NCI-H524 (cell line): ENCODE measurements at places on chromosomes 6 and 20.

DNA sequence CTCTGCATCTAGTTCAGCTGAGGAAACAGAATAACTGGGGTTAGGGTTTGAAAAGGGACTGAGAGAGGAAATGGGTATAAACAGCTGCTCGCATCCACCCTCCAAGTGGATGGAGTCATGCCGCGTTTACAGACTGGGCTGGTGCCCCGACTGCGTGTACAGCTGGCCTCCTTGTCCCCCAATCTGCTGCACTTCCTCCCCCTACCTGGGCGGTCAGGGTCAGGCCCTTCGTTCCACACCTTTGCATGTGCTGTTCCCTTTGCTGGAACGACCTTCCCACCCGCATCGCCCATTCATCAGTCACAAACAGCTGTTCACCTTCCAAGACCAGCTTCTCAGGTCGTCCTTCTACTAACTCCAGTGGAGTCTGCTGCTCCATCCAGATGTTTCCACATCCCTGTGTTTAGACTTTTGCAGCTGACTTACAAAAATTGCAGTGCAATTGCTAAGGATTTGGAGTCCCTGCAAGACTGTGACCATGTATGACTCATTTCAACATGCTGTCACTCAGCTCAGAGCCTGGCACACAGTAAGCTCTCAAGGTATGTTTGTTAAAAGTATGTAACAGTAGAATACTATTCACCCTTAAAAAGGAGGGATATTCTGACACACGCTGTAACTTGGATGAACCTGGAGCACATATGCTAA, 129.3 kb downstream of the DTNBP1 start:
- DNase-seq: no peak

DNA sequence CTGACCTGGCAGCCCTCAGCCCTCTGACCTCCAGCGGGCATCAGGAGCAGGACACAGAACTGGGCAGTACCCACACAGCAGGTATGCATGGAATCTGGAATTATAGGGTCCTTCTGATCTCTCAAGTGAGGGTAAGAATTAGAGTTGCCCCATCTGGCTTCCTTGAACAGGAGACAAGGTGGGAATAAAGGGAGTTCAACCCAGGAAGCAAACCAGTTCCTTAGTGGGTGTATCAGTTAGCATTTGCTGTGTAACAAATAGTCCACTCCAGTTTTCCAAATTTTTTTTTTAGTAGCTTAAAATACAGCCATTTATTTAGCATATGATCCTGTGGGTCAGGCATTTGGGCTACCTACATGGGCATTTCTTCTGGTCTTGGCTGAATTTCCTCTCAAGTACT, 15.7 kb downstream of the MAVS start:
- DNase-seq: no peak

- DNase-seq: peak; percentile 34
These were observed 770 bp downstream of the TCF19 start for GRCh38 chr6:31158863-31159855.

DNA sequence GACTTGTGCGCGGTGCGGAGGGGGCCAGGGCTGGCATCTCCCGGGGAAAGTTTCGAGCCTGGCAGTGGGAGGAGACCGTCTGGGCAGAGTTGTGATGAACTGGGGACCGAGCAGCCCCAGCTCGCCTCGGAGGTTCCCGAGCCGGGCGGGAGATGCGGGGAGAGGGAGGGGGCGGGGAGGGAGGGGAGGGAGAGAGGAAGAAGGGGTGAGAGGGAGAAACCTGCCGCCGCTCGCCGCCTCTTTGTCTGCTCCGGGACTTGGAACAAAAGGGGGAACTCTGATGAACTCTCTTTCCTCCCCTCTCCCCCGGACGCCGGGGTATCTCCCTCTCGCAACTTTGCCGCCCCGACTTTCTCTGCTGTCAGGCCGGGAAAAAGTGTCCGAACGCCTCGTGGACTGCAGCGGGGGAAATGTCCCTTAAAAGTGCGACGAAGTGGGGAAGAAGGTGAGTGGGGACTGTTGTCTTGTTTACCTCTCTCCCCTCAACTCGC, 72.7 kb downstream of the SOX4 start:
- peak; percentile 17 for DNase-seq

DNA sequence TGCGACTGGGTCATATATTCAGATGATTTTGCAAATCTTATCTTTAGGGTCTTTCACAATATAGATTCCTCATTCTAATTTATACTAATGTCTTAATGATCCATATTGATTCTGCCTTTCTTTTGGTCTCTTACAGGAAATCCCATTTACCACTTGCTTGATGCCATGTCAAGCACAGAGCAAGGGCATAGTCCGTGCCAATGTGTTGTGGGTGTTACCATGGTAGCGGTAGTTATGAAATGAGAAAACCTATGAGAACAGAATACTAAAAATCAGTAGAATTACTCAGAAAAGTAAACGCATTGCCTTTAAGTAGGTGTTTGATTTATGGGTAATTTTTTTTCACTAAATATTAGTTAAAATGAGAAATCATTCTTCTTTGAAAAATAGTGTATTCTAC, 153.9 kb upstream of the RAB32 start:
- DNase-seq: no peak

DNA sequence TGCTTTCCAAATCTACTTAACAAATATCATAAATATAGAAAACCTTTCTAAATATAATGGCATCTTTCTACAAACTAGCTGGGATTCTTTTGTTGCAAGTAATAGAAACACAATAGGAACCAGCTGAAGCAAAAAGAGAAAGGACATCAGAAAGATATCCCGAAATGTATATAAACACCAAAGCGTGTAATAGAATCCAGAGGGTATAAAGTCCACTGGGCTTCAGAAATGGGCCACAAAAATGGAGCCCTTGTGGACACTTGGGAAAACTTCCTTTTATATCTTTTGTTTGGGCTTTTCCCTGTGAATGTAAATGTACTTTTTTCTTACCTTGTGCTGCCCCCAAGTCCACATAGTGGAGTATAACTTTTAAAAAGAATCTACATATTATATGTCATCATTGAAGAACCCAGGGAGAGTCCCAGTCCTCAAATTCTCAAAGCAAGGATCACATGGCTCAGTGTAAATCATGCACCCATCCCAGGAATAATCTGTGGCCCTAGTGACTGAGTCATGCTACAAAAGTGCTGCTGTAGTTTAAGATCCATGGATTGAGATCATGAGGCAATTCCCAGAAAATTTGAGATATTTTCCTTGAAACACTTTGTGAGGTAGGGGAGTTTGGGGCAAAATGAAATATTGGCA, 457.0 kb downstream of the EPM2A start:
- DNase-seq: no peak

DNA sequence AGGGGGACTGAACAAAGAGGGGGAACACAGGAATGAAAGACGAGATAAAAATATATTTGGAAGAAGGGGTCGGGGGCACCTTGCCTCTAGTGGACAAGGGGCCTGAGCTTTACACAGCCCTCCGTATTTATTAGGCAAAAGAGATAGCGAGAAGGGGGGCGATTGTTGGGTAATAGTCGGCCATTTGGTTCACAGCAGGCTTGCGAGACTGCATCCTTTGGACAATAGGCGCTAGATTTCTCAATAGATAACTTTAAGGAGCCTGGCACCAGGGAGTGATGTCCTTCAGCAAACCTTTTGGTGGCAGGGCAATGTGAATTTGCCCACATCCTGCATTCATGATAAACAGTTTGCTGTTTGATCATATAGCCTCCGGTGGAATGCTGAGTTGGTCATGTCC, 3.0 kb upstream of the NANP start:
- DNase-seq: no peak
